ENCODE measurements at places on chromosomes 2 and 18. TPM values are rescaled to one million over a fixed set of nuclear protein-coding genes. Genes with fewer than 3 reads are reported as not detected.

DNA sequence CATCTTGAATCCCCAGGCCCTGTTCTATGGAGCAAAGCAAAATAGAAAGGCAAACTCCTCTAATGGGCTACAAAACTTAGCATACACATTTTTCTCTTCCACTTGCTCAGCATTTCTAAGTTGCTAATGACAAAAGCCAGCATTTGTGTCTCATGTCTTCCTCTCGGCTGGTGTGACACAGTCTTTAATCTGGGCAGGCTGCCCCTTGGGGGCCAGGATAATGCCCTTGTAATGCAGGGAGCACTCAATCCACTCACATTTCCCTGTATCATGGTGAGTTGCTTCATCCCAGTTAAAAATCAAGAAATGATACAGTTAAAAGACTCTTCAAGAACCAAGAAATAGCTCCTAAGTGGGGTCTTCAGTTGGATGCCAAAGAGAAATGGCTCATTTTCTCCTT lies 109.1 kb upstream of the FBXO11 start:
- DNase-seq = no peak

- DNase-seq = no peak
Observed at GRCh38 chr18:68480196-68480595, 234.7 kb downstream of the TMX3 start.

RAB17 gene
- 0.31 TPM for total RNA-seq

GRCh38 chr18:24766376-24766775 lies 305.9 kb downstream of the HRH4 start:
- DNase-seq = peak; percentile 10

DNA sequence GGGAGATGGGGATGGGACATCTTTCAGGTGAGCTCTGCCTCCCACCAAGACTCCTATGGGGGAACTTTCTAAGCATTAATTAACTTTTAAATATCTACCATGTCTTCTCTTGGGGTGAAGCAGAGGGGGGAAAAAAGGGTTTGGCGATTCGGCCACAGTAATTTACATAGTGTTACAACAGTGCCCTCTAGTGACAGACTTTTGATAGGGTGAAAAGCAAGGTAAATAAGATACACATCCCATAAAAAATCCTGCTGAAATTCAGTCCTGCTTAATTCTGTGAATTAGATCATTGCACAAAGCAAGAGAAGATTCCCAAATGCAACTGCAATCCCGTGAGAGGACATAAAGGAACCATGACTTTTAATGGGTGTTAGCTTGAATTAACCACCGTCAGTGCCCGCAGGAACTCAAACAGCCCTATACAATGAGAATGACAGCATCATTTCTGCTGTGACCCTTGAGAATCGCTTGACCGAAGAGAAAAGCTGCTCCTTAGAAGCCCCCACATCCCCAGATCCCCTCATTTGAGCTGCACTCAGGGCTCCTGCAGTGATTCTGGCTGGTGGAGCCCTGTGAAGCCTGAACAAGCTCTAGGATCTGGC lies 32.8 kb downstream of the FAM124B start:
- peak; percentile 38 for DNase-seq

- no peak for DNase-seq
Observed at GRCh38 chr2:165839610-165840009, 45.6 kb upstream of the GALNT3 start.

DNA sequence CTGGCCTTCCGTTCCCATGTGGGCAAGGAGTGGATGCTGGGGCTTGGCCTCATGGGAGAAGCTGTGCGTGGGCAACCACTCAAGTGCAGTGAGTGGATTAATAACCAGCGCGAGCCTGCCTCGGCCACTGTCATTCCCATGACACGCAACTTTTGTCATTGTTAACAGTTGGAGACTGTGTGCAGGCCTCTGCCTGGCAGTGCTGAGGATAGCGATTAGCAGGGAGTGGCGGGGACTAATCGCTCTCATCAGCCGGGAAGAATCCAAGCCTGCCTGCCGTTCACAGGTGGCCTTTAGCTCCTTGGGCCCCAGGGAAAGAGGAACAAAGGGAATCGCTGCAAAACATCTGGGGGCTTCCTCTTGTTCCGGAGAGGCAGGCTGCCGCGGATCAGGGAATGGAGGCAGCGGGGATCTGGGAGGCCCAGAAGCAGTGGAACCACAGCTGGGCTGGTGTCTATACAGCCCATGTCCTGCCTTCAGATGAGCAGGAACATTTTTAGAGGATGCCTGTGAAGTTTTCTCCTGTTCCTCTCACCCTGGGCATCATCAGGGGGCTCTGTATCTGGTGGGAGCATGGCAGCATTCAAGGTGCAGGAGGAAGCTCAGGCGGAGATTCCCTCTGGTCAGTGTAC lies 53.8 kb downstream of the CTIF start:
- no peak for DNase-seq

- no peak for DNase-seq
Observed at GRCh38 chr18:80034852-80035406, 695 bp downstream of the RBFA start.

SLC19A3 gene
- total RNA-seq = not detected

GRCh38 chr2:127733816-127734537 lies 32.7 kb downstream of the SFT2D3 start:
- DNase-seq = peak; percentile 29

DNA sequence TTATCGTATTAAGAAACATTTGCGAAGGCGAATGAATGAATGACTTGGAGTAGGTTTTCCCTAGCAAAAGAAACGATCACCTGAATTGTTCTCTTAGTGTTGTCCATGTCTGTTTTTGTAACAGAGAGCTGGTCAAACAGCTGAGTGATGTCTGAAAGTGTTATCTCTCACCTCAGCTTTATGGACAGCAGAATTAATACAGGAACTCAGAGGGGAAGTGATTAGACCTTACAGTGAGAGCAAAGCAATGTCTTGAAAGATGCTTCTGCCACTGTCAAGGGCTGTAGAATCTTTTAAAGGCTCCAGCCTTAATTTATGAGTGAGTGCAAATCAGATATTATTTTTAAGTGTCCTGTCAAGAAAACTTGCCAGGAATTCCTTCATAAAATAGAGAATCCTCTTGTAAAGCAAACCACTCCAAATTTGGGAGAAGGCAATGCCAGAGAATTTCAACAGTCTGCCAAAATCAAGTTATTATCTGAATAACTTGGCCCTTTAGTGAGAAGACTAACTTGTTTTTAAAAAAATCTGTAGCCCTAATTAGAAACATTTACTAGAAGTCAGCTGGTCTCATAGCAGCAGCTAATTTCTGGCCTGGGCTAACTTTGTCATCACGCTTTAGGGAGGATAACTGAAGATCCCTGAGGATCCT lies 60.7 kb downstream of the CDC42EP3 start:
- no peak for DNase-seq

NRP2 gene
- 13.0 TPM for total RNA-seq

- no peak for DNase-seq
Observed at GRCh38 chr2:52428224-52428623, 1339.4 kb upstream of the CHAC2 start.

ECEL1 gene
- not detected for total RNA-seq

DNA sequence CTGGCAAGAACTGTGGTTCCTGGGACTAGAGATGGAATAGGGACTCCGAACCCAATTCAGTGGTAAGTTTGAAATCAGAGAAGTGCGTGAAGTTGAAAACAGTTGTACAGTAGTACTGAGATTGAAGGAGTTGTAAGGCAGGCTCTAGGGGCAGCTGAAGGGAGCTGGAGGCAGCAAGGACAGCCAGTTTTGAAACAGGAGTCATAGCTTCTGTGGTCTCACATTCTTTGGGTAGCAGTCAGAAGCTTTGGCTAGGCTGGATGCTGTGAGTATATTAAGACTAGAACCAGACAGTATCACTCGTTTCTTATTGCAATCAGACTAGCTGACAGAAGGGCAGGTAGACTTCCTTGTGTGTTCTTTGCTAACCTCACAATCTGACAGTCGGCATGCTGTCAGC lies 64.5 kb upstream of the ADAM23 start:
- no peak for DNase-seq

GRCh38 chr2:60873381-60873780 lies 8.0 kb upstream of the REL start:
- DNase-seq = no peak

RFTN2 gene
- total RNA-seq = 0.16 TPM

DNA sequence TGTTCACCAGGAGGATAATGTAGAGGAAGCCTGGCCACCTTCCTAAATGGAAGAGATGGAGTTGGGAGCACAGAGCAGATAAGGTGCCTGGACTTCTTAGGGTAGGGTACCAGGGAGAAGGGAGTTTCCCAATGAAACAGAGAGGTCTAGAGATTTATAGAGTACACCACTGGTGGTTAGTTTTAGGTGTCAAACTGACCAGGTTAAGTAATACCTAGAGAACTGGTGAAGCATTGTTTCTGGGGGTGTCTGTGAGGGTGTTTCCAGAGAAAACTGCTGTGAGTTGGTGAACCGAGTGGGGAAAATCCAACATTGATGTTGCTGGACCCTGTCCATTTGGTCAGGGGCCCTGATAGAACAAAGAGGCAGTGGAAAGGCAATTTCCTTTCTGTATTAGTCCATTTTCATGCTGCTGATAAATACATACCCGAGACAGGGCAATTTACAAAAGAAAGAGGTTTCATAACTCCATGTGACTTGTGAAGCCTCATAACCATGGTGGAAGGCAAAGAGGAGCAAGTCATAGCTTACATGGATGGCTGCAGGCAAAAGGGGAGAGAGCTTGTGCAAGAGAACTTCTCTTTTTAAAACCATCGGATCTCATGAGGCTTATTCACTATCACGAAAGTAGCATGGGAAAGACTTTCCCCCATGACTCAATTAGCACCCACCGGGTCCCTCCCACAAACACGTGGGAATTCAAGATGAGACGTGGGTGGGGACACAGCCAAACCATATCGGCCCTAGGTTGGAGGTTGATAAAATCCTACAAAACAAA lies 260.8 kb downstream of the CBLN2 start:
- DNase-seq = no peak

GRCh38 chr2:181170256-181170655 lies 189.9 kb downstream of the UBE2E3 start:
- no peak for DNase-seq

LYPD1 gene
- total RNA-seq = 2.5 TPM

CFAP65 gene
- not detected for total RNA-seq
